Testis (tissue), 5 donors: ENCODE measurements at places on chromosomes 6 and 20. TPM values are rescaled to one million over a fixed set of nuclear protein-coding genes. Genes with fewer than 3 reads are reported as not detected.

DNA sequence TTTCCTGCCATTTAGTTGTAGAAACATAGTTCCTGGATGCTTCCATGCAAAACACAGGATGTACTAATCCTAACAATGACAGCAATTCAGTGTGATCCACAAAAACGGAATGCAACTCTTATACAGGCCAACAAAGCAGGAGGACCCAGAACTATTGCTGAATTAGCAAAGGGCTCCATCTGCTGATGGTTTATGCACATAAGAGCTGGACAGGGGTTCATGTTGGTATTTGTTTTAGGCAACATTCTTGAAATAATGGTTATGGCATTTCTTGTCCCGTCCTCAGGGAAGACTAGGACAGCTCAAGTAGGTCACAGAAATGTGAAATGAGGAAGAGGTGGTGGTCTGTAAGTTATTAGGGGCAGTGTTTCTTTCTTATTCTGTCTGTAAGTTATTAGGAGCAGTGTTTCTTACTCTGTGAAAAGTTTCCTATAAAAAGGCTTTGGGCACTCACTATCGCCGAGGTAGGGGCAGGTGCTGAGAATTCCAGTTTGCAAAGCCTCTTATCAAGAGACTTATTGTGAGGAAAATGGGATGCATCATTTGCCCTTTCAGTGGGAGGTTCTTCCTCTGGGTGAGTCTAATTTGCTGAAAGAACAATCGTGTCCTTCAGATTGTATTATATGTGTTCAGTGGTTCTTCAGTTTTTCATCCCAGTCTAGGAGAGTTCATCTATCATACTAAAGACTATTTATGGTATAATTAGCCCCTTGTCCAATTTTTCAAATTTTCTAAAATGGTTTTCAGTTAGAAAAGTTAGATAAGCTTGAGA, 171.1 kb downstream of the MCHR2 start:
- no peak overlapping the region for H3K27ac ChIP-seq
- no peak for DNase-seq
- no peak overlapping the region for H3K4me3 ChIP-seq
- no peaks in the 10 kb centered on the region for H3K36me3 ChIP-seq
- no peaks in the 10 kb centered on the region for H3K27me3 ChIP-seq

- H3K27me3 ChIP-seq: no peaks in the 10 kb centered on the region
- peak overlapping the region; percentile 8 for H3K27ac ChIP-seq
- peak overlapping the region; percentile 46 for H3K4me3 ChIP-seq
- no peaks in the 10 kb centered on the region for H3K36me3 ChIP-seq
These were observed 1.4 kb downstream of the WFDC2 start for GRCh38 chr20:45470937-45471336.

- no peak for DNase-seq
- H3K4me1 ChIP-seq: no peaks in the 10 kb centered on the region
- H3K36me3 ChIP-seq: no peaks in the 10 kb centered on the region
- H3K4me3 ChIP-seq: no peak overlapping the region
- no peak overlapping the region for H3K27ac ChIP-seq
These were observed 23.3 kb upstream of the CRIP3 start for GRCh38 chr6:43331891-43332290.

DNA sequence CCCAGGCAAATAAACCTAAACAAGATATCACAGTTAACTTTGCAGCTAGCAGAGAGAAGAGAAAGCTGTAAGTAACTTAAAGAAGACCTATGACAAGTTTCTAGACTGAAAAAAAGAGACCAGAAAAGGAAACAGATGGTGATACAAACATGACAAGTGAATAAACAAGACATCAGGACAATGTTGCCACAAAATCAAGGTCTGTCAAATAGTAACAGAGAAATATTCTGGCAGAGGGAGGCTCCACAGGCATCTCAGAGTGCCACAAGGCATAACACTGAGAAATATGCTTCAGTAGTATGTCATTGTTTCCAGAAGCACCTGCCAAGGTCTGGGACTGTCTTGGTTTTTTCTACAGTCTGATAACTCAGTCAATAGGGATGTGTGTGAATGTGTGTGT, 332.2 kb downstream of the KHDRBS2 start:
- H3K4me3 ChIP-seq: no peak overlapping the region
- DNase-seq: no peak
- no peak overlapping the region for H3K27ac ChIP-seq
- no peaks in the 10 kb centered on the region for H3K27me3 ChIP-seq
- H3K4me1 ChIP-seq: no peaks in the 10 kb centered on the region
- no peaks in the 10 kb centered on the region for H3K36me3 ChIP-seq

HSPA1B gene
- 127 TPM for polyA plus RNA-seq

GRCh38 chr6:169042061-169042460, 211.6 kb downstream of the THBS2 start:
- H3K36me3 ChIP-seq: no peaks in the 10 kb centered on the region
- no peaks in the 10 kb centered on the region for H3K27me3 ChIP-seq
- H3K27ac ChIP-seq: no peak overlapping the region
- no peak for DNase-seq

- H3K27me3 ChIP-seq: no peaks in the 10 kb centered on the region
- H3K27ac ChIP-seq: no peak overlapping the region
- H3K4me3 ChIP-seq: peak overlapping the region; percentile 50
- peak; percentile 16 for DNase-seq
- no peaks in the 10 kb centered on the region for H3K4me1 ChIP-seq
These were observed 594 bp downstream of the ARFGEF3 start for GRCh38 chr6:138162111-138162954.

DNA sequence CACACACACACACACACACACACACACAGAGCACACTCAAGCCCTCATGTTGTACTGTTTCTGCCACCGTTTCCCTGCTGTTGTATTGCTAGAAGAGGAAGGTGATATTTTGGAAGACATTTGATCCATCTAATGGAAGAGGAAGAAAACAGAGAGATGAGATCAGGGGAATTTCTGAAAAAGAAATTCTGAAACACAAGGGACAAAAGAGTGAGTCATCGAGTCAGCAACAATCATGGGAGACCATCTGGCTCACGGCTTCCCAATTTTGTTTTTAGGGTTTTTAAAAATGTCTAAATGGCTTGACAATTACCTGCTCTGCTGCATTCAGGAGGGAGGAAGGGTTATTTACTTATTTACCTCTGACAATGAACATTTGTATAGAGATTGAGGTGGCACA, 22.0 kb downstream of the SOX4 start:
- no peaks in the 10 kb centered on the region for H3K4me1 ChIP-seq
- no peak overlapping the region for H3K4me3 ChIP-seq
- no peak for DNase-seq
- no peaks in the 10 kb centered on the region for H3K36me3 ChIP-seq
- no peak overlapping the region for H3K27ac ChIP-seq

DNA sequence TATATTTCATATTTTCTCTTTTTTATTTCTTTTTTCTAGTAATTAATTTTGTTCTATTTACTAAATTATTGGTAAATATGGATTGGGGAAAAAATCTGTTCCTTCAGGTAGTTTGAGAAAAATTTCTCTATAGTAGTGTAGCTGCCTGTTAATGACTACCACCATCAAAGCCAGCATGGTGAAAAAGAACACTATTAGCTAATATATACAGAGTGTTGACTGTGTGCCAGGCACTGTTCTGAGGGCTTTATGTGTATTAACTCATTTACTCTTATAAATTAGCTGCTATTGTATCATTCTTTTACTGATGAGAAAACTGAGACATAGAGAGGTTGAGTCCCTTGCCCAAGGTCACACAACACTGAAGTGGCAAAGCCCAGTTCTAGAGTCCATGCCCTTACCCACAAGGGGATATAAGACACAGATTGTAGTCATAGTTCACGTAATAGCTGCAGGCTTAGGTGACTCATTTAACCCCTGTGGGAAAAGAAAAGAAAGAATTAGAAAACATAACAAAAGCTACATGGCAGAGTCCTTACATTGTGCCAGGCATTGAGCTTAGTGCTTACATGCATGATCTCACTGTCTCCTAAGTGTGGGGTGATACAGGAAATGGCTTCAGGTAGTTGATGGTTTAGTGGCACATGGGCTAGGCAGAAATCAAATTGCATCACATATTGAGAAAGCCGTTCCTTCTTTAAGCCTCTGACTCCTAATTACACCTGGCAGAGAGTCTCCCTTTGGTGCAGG, 12.2 kb upstream of the AKIRIN2 start:
- H3K27ac ChIP-seq: no peak overlapping the region
- H3K27me3 ChIP-seq: no peaks in the 10 kb centered on the region
- no peak for DNase-seq
- H3K4me1 ChIP-seq: no peaks in the 10 kb centered on the region

DNA sequence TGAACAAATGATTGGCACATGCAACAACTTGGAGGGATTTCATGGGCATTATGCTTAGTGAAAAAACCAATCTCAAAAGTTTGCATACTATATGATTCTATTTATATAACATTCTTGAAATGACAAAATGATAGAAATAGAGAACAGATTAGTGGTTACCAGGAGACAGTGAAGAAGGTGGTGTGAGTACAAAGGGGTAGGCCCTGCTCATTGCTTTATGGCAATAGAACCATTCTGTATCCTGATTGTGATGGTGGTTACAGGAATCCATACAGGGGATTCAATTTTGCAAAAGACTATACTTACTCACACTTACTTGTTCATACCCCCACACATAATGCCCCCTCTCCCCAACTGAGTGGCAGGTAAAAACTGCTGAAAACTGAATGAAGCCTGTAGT, 30.2 kb upstream of the LAMA4 start:
- H3K36me3 ChIP-seq: no peaks in the 10 kb centered on the region
- no peak for DNase-seq
- no peak overlapping the region for H3K4me3 ChIP-seq

- no peaks in the 10 kb centered on the region for H3K4me1 ChIP-seq
- H3K27ac ChIP-seq: no peak overlapping the region
- H3K4me3 ChIP-seq: no peak overlapping the region
- DNase-seq: no peak
These were observed 533.3 kb downstream of the HACE1 start for GRCh38 chr6:104326173-104327001.

SRSF12 gene
- 30.1 TPM for polyA plus RNA-seq

GRCh38 chr6:110542311-110543024, 66.1 kb upstream of the SLC22A16 start:
- H3K4me1 ChIP-seq: no peaks in the 10 kb centered on the region
- DNase-seq: no peak
- no peak overlapping the region for H3K27ac ChIP-seq
- H3K4me3 ChIP-seq: no peak overlapping the region
- no peaks in the 10 kb centered on the region for H3K36me3 ChIP-seq

DNA sequence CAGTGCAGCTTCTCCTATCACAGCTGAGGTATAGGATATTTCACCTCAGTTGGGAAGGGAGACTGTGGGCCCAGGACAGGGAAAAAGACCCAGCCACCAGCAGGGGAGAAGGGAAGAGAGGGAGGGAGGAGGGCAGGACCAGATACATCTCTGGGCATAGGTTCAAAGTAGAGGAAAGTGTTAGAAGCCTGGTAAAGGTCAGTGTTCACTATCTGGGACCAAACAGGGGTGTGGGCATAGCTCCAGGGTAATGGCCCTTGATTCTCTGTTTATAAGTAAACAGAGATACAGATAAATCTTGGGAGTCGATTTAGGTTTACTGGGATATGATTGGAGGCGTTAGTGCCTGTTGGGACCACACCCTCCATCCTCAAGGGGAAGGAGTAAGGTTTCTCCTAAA, 266.2 kb downstream of the LRFN2 start:
- DNase-seq: no peak

GRCh38 chr6:13465734-13466133, 21.7 kb downstream of the GFOD1 start:
- no peaks in the 10 kb centered on the region for H3K27me3 ChIP-seq
- H3K27ac ChIP-seq: no peak overlapping the region
- no peak overlapping the region for H3K4me3 ChIP-seq

- H3K27ac ChIP-seq: no peak overlapping the region
- H3K27me3 ChIP-seq: no peaks in the 10 kb centered on the region
These were observed 102.2 kb upstream of the AKAP12 start for GRCh38 chr6:151137542-151137941.

DNA sequence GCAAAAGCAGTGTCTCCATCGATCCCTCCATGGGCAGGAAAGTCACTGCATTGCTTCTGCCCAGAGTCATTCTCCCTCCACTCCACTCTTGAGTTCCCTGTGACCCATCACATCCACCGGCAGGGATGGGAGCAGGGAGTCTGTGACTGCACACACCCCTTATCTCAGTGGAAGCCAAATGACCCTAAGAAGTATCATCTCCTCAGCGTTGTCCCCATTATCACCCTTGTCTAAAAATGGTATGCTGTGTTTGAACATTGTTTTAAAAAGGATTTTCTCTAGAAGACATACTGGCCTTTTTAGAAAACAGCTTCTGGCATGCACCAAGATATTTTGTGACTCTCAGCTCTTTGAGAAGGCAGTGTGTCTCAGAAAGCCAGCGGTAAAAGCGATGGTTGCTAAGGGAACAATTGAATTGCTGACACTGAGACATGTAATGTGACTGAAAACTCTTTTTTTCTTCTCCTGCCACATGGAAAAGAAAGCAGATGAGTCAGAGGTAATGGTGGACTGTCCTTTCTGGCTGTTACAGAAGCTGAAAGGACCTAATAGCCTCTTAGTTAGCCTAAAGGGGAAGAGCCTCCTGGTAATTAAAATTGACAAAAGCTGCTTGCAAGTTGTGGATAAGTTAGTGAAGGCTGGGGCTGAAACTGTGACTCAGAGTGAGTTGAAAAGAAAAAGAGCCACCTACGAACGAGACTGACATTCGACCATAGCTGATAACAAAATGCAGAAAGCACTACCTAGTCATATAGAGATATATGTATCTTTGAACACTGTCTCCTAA, 120.5 kb downstream of the MAP3K7 start:
- no peak overlapping the region for H3K27ac ChIP-seq
- H3K4me1 ChIP-seq: peaks cover 5% of the 10 kb centered on the region
- no peaks in the 10 kb centered on the region for H3K27me3 ChIP-seq

CEP162 gene
- 8.6 TPM for polyA plus RNA-seq

GRCh38 chr6:148440016-148440415, 97.4 kb downstream of the SASH1 start:
- no peaks in the 10 kb centered on the region for H3K27me3 ChIP-seq
- H3K4me1 ChIP-seq: peaks cover 15% of the 10 kb centered on the region
- DNase-seq: no peak
- H3K27ac ChIP-seq: no peak overlapping the region
- H3K4me3 ChIP-seq: no peak overlapping the region

- no peaks in the 10 kb centered on the region for H3K36me3 ChIP-seq
- H3K4me3 ChIP-seq: no peak overlapping the region
- DNase-seq: no peak
These were observed 409.1 kb upstream of the AGPAT4 start for GRCh38 chr6:161682982-161683381.

GRCh38 chr6:156061465-156061864, 605.8 kb upstream of the NOX3 start:
- H3K4me3 ChIP-seq: no peak overlapping the region
- H3K4me1 ChIP-seq: peaks cover 11% of the 10 kb centered on the region
- H3K27me3 ChIP-seq: no peaks in the 10 kb centered on the region
- no peak overlapping the region for H3K27ac ChIP-seq

IBTK gene
- polyA plus RNA-seq: 13.8 TPM

ADGRF5 gene
- 13.1 TPM for polyA plus RNA-seq

GRCh38 chr6:51299621-51300380, 481.1 kb downstream of the TFAP2B start:
- no peaks in the 10 kb centered on the region for H3K36me3 ChIP-seq
- no peak overlapping the region for H3K4me3 ChIP-seq
- H3K4me1 ChIP-seq: no peaks in the 10 kb centered on the region
- DNase-seq: no peak

- H3K4me3 ChIP-seq: no peak overlapping the region
- DNase-seq: no peak
- H3K27ac ChIP-seq: no peak overlapping the region
- H3K27me3 ChIP-seq: no peaks in the 10 kb centered on the region
- H3K4me1 ChIP-seq: no peaks in the 10 kb centered on the region
These were observed 32.3 kb upstream of the LGSN start for GRCh38 chr6:63352069-63352543.

LPIN3 gene
- polyA plus RNA-seq: 9.9 TPM
